ENCODE measurements at places on chromosomes 11 and 22.

DNA sequence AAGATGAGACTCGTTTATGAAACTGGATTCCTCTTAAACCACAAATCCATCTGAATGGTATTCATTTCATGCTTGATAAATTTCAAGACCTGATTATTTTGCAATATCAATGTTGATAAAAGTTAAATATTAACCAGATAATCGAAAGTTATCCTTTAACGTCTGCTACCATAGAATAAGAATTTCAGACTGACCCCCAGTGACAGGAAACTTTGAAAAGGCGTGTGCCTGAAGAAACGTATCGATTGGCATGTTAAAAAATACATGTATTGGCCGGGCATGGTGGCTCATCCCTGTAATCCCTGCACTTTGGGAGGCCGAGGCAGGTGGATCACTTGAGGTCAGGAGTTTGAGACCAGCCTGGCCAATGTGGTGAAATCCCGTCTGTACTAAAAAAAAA is 13.9 kb downstream of the SCGB1A1 start:
- DNase-seq, result no peak

GRCh38 chr11:10268746-10269488 is 25.1 kb downstream of the SBF2 start:
- DNase-seq, result peak; percentile 53

DNA sequence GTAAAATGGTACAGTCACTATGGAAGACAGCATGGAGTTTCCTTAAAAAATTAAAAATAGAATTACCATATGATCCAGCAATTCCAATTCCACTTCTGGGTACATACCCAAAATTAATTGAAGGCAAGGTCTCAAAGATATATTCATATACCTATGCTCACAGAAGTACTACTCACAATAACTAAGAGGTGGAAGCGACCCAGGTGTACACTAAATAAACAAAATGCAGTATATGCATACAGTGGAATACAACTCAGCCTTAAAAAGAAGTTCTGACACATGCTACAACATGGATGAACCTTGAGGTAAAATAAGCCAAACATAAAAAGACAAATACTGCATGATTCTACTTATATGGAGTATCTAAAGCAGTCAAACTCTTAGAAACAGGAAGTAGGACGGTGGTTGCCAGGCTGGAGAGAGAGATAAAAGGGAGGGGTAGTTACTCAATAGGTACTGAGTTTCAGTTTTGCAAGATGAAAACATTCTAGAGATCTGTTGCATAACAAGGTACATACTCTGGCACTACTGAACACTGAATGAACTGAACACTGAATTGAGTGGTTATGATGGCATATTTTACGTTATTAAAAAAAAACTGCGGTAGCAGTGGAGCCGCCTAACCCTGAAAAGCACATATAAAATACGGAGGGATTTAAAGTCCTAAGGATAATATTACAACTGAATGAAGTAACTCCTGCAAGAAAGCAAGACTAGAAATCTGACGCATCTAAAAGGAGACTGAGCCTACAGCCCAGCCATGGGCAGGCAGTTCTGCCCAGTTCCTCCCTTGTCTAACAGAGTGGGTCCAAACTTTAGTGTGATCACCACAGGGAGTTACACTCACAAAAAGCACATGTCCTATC is 12.8 kb downstream of the DGCR2 start:
- DNase-seq, result peak; percentile 64

- no peak for DNase-seq
These were observed 23.7 kb downstream of the TMPRSS13 start for GRCh38 chr11:117905524-117905923.

DNA sequence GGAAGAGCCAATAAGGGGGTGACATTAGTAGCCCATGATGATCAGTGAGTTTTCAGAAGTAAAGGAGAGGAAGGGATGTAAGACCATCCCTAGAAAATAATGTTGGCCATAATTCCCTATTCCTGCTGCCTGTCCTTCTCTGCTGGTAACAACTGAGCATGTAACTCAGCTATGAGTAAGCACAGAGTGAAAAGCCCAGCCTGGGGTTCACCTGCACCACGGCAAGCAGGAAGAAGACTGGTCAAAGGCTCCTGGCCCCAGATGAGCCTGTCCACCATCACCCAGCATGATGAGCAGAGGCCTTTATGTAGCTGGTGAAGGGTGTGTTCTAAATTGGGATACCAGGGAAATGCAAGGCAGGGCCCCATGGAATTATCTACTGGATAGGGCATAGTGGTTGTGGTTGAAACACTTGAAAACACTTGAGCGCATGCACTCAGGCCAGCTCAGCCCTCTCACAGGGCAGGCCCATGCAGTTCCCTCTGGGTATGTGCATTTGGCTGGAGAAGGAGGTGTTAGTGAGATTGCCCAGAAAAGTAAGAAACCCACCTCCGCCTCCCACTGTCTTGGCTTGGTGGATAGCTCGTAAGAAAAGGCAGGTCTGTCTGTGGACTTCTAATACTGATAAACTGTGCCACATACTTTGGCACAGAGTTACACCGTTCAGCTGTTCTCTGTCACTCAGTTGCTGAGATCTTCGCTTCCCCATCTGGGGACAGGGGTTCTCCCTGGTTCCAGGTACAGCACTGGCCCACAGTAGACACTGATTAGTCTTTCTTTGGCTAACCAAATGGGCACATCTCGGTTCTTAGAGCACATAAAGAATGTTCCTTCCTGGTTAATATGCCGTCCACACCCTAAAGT is 86.8 kb downstream of the AMOTL1 start:
- DNase-seq, result no peak

DNA sequence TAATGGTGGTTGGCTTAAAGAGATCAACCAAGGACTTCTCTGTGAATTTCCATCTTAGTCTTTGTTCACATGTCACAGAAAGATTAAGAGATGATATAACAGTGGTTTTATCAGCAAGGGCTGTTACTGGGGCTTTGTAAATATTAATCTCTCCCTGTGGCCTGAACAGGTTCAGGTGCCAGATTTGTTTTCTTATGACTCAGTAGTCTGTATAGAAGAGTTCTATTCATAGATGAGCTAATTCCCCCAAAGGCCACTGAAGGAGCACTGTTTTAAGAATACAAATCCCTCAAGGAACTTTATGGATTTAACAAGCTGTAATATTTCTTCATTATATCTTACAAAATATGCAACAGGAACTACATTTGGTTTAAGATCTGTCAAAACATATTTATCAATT is 50.4 kb downstream of the TCP11L1 start:
- peak; percentile 73 for DNase-seq

Data from IMR-90 (cell line).